ENCODE measurements at places on chromosomes 7 and 10.
A peak's percentile ranks its signal among the peaks of the same experiment; 100 is the strongest.

DNA sequence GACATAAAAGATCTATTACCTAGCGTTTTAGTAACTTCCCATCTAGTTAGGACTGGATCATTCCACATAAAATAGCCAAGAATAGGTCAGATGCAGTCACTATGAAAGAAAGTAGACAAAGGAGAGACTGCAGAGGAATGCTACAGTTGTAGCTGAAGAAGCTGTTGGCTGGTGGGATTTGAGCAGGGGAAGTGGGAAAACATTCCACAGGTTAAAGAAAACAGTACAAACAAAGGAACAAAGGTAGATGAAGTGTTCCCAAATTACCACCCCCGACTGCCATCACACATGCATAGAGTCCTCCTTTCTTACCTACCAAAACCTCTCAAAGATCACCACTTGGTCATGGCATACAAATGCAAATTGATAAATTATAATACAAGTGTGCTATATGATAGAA, 41.8 kb downstream of the DLD start:
- no peak for DNase-seq

DNA sequence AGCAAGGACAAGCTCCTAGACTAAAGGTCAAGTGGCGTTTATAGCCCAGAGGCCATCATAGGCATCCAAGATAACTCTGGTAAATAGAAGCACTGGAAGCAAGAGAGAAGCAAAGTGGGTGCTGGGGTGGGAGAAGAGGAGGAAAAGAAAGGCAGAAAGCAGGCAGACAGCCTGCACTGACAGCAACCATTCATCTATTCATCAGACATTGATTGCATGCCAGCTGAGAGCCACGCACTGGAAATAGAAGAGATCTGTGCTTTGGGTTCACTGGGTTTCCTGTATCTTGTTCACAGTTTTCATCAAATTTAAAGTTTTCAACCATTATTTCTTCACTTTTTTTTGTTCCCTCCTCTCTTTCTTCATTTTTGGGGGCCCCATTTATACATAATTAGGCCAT, 4.7 kb upstream of the SLIT1 start:
- DNase-seq: no peak

DNA sequence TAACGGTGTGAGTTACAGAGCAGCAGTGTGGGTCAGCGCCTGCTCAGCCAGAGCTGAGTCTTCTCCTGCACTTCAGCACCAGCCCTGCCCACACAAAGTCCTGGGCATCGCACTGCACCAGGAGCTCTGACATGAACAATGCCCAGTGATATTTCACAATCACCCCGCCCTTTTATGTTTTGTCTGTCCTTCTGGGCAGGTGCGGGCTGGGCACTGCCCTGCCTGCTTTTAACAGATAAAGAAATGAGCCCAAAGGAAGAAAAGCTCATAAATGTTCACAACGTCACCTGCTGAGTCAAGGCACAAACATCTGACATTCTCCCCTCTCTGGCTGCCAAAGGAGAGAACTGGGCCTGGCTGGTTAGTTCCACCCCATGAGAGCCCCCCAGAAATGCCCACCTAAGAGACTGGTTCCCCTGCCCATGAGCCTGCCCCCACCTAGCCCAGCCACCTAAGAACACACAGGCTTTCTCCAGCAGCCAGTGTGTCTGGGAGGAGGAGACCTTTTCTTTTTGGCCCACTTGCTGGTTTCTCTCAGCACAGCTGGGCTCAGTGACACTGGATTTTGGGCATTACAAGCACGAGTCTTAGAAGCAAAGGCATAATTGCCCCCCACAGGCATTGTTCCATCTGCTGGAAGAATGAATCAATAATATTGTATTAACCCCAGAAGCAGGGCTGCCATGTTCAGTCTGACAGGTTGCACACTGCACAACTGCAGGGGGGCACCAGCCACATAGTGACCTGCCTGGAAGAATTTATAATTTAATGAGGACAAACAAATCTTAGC, 22.3 kb downstream of the CALML3 start:
- DNase-seq: no peak

- peak; percentile 87 for DNase-seq
Observed at GRCh38 chr7:140479062-140479738, at the start of gene MKRN1. Gene MKRN1, minus strand, starts transcription at chr7:140479505. Its CDS starts 161 bp downstream, at chr7:140479344.

DNA sequence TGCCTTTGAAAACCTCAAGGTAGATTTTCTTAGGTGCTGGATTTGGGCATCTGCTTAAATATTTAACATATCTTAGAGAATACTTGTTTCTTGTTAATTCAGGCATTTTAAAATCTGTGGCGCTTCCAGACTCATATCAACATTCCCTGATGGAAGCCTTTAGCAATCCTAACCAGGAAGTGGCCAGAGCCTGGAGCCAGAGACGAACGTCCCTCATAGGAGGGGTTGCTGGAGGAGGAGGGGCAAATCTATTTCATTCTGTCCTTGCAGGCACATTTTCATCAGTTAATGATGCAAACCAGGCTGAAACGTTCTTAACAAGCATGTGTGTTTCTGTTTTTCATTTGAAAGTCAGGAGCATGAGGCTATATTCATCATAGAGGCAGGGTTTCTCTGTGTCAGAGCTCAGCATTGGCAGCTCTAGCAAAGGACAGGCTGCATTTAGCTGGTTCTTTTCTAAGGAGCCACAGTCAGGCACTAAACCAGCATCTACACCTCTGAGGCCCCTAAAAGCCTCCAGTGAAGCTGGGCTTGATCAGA, 17.8 kb upstream of the IFIT2 start:
- DNase-seq: no peak

DNA sequence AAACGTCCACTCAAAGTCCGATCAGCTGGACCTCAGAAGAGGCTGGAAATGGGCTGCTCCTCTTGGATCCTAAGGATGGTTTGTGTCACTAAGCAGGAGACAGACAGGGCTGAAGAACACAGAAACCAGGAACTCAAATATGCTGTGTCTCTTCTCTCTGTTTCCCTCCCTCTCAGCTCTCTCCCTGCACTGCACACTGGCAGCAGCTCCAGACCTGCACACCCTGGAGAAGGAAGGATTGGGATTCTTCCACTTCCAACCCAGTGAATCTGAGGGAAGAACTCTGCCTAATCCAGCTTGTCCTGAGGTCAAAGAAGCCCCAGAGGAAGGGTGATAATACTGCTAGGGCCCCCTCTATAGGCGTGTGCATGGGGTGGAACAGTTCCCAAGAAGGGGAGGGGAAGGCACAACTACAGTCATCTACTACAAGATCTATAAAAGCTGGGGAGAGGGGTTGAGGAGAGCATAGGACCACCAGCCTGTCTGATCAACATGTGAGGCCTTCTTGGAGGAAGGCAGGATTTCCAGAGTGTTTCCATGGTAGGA, 22.7 kb upstream of the ZCCHC24 start:
- no peak for DNase-seq

GRCh38 chr10:5698062-5698461, 13.4 kb downstream of the TASOR2 start:
- DNase-seq: no peak

DNA sequence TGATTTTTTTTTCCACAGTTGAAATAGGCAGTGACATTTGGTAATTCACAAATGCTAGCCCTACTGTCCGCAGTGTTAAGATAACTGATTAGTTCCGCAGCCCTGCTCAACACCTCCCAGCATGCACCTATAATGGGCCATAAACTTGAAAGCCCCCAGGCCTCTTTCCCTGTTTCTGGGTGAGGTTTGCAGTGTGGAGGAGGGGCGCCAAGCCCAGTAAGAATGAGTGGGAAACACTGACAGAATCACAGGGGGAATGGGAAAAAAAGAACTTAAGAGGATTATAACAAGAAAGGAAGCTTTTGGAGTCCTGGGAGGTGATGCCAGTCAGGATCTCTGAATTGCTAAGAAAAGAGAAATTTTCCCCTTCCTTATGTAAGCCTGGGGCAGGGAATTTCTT, 39.6 kb upstream of the SP8 start:
- no peak for DNase-seq

DNA sequence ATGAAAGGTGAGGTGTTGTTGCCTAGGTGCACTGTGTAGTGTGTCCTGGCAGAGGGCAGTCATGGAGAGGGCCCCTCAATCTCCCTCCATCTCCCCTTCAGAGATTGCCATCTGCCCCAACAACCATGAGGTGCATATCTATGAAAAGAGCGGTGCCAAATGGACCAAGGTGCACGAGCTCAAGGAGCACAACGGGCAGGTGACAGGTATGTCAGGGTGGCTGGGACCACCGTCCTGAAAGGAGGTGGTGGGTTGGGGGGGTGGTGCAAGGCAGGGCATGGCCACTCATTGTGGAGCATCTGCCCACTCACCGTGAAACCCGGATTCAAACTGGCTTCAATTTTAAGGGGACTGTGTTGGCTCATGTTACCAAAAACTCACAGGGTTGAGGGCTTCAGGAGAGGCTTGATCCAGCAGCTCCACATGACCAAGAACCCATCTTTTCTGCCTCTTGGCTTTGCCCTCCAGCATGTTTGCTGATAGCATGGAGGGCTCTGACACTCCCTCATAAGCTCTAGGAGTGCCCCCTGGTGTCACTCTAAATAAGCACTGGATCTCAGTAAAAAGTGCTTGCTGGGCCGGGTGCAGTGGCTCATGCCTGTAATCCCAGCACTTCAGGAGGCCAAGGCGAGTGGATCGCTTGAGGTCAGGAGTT, 12.2 kb downstream of the ARPC1B start:
- no peak for DNase-seq

- no peak for DNase-seq
Observed at GRCh38 chr7:94324380-94325121, 70.1 kb upstream of the COL1A2 start.

GRCh38 chr7:143250822-143251221, 12.4 kb upstream of the GSTK1 start:
- no peak for DNase-seq

- no peak for DNase-seq
Observed at GRCh38 chr10:124696446-124697392, 47.5 kb downstream of the FAM53B start.

DNA sequence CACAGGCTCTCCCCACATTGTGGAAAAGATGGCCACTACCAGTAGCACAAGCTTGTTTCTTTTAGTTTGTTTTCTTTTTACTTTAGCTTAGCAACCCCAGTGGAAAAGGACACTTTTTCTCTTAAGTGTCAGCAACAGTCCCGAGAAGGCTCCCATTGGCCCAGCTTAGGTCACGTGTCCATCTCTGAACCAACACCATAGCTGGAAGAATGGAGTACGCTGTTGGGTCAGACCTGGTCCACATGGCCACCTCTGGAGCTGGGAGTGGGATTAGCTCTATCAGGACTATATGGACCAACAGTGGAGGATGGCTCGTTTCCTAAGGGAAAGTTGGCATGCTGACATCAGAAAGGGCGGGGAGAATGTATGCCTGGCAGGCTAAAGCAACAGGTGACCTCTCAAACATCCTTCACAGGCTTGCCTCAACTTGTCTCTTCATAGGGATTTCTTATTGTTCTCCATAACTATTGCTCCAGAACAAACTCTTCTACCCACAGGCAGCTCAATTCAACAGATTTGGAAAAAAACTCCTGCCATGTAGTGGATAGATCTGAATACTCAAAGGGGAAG, 27.6 kb upstream of the NEUROG3 start:
- no peak for DNase-seq

DNA sequence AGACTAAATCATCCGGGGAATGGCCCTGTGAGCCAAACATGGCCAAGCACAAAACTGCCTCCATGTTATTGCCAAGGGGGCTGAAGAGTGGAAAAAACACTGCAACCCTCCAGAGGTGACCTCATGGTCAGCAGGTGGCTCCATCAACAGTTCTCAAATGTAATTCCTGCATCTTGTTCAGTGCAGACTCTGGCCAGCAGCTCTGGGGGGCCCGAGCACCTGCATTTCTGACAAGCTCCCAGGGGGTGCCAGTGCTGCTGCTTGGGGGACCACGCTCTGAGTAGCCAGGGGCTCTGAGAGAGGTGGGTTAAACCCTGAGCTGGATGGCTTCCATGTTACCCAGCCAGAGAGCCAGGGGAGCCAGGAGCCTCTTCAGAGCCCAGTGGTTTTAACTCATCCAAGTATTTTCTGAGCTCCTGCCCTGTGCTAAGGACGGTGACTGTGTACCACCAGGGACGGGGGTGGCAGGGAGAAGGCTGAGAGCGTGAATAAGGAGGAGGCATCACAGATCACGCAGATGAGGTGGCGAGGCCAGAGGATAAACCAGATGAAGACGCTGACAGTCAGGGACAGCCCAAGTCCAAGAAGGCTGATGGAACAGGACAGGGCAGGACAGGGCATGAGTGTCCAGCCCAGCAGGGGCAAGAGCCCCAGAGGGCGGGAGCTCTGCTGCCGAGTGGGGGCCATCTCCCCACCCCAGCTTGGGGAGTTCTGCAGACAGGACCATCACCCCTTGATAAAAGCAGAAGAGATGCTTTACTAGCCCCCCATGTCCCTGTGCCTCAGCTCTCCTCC, 52.9 kb downstream of the CLEC2L start:
- DNase-seq: no peak

DNA sequence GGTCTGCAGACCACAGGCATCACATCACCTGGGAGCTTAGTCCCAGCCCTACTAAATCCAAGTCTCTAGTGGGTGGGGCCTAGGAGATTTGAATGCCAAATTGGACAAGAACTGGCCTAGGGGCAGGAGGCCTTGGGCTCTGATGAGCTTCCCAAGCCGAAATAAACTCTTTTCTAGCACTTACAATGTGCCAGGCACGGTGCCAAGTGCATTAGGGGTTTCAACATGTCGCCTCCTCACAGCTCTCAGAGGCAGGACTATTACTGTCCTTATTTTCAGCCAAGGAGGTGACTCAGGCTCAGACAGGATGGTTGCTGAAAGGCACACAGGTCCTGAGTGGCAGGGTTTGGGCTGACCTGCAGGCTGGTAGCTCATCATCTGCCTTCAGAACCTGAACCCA, 9.2 kb upstream of the CPA1 start:
- DNase-seq: no peak

- DNase-seq: no peak
Observed at GRCh38 chr10:121137533-121137932, 286.4 kb downstream of the WDR11 start.

DNA sequence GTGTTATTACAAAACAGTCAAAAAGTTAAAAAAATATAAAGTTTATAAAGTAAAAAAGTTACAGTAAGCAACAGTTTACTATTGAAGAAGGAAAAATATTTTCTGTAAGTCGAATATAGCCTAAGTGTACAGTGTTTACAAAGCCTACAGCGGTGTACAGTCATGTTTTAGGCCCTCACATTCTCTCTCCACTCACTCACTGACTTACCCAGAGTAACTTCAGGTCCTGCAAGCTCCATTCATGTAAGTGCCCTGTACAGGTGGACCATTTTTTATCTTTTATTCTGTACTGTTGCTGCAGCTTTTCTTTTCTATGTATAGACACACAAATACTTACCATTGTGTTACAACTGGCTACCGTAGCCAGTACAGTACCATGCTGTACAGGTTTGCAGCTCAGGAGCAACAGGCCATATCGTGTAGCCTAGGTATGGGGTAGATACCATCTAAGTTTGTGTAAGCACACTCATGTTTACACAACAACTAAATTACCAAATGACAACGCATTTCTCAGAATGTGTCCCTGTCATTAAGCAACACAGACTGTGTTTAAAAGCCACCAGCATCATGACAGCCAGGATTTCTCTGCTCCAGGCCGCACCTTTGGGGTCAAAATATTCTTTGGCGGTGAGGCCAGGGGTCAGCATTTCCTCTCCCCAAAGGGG, 67.2 kb downstream of the DLG5 start:
- no peak for DNase-seq

DNA sequence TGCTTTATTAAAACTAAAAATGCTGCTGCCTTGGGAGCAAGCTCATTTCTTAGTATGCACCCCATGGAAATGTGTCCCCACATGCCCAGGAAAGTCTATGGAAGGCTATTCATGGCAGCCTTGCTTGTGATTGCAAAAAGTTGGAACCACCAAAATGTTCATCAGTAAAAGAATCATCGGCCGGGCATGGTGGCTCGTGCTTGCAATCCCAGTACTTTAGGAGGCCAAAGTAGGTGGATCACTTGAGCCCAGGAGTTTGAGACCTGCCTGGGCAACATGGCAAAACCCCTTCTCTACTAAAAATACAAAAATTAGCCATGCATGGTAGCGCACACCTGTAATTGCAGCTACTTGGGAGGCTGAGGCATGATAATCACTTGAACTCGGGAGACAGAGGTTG, 79.8 kb downstream of the ARHGAP22 start:
- no peak for DNase-seq
